ENCODE measurements at places on chromosomes 2 and 18. TPM values are rescaled to one million over a fixed set of nuclear protein-coding genes. Genes with fewer than 3 reads are reported as not detected.
A peak's percentile ranks its signal among the peaks of the same experiment; 100 is the strongest.

GRCh38 chr2:161798027-161798426 is 173.8 kb downstream of the SLC4A10 start:
- no peak for DNase-seq

The CDK15 gene
- 0.35 TPM for total RNA-seq

DNA sequence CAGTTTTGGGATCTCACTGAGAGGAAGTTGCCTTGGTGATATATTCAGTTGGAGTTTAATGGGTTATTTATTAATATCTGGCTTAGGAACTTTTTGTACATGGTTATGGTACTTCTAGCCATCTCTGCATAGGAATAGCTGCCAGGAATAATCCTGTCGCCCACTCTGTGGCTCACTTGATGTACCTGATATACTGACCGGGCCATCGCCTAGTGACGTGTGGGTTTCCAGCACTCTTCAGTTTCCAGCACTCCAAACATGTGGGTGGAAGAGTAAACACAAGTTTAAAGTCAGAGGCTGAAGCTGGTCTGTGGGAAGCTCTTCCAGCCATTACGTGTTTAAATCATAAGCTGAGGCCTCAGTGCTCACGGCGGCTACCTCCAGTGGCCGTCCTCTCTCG is 44.3 kb upstream of the AGAP1 start:
- DNase-seq, result no peak

GRCh38 chr18:79965119-79965902 is 868 bp downstream of the HSBP1L1 start:
- no peak for DNase-seq

- no peak for DNase-seq
These were observed 130.7 kb upstream of the KLF7 start for GRCh38 chr2:207296265-207296948.

The NEB gene
- total RNA-seq, result 0.87 TPM

DNA sequence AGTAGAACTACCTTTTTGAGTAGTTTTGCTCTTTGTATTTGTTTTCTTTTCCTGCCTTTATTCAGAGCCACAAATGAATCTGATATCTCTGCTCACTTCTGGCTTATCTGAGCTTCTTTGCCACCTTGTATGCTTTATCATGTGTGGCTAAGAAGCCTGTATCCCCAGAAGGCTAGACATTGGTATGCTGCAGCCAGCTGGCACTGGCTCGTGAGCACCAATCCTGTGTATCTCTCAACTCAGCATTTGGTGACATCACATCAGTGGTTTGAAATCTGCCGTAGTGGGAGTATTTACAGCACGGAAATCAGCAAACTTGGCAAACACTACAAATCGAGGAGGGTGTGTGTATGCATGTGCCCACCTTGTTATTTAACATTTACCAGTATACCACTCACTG is 183.7 kb upstream of the LHCGR start:
- DNase-seq, result no peak

GRCh38 chr2:636641-637405 is 40.4 kb downstream of the TMEM18 start:
- DNase-seq, result no peak

The SULT1C2 gene
- total RNA-seq, result 0.87 TPM

GRCh38 chr2:120508567-120509041 is 162.7 kb downstream of the INHBB start:
- peak; percentile 64 for DNase-seq

- DNase-seq, result no peak
These were observed 482.7 kb upstream of the SETBP1 start for GRCh38 chr18:44197832-44198611.

The PRKAG3 gene
- not detected for total RNA-seq

- no peak for DNase-seq
These were observed 4.9 kb upstream of the PNO1 start for GRCh38 chr2:68152681-68153347.

- no peak for DNase-seq
These were observed 66.8 kb upstream of the FOSL2 start for GRCh38 chr2:28325567-28326468.

The R3HDM1 gene
- 12.5 TPM for total RNA-seq

GRCh38 chr2:239893236-239893515 is 132.0 kb downstream of the NDUFA10 start:
- no peak for DNase-seq

The SATB2 gene
- total RNA-seq, result 1.1 TPM

The PDCD1 gene
- total RNA-seq, result 1.2 TPM

DNA sequence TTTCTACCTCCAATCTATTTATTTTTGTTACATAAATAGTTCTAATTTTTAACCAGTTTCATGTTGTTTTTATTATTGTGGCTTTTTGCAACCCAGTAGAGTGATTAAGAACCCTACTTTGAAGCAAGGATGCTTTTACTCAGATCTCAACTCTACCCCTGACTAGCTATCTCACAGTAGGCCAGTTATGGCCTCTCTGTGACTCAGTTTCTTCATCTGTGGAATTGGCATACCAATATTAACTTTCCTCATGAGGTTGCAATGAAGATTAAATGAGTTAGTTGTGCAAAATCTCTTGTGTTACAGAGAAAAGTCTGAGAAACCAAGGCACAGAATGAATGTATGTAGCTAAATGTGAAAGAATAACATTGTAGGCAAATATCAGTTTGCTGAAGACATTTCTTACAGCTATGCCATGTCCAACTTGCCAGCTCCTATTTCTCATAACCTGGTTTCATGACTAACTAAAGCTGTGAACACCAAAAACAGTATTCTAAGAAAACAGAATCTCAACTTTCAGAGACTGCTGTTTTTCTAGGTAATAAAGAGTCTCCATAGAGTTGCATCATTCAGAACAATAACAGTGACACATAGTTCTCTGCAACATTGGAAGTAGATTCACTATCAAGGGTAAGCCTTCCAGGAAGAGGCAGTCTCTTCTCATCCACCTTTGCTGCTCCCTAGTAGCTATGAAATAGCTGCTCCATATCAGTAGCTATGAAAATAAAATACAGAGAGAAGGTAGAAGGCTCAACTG is 33.2 kb upstream of the CYTIP start:
- DNase-seq, result no peak

- DNase-seq, result no peak
These were observed 3.2 kb downstream of the INO80C start for GRCh38 chr18:35494251-35495220.

- DNase-seq, result no peak
These were observed 396.5 kb upstream of the SALL3 start for GRCh38 chr18:78582898-78583738.

- DNase-seq, result no peak
These were observed 116.2 kb upstream of the STPG4 start for GRCh38 chr2:47271054-47272000.

The SIX2 gene
- total RNA-seq, result 0.65 TPM

The RAPGEF4 gene
- total RNA-seq, result 9.0 TPM

DNA sequence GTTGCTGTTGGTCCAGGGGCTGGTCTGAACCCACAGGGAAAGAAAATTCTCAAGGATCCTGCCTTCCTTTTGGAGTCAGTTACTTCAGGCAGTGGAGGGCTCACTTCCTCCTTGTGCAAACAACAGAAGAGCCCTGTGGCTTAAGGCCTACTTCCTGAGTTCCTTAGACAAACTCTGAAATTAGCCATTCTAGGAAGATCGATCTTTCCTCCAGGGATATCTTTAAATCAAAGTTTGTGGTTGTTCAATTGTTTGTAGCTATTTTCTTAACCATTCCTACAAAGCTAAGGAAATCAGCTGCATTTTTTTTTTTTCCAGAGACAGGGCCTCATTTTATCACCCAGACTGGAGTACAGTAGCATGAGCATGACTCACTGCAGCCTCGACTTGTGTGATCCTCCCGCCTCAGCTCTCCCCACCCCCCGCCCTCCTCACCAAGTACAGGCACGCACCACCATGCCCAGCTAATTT is 156.0 kb downstream of the TANC1 start:
- DNase-seq, result no peak

- peak; percentile 73 for DNase-seq
These were observed 253.8 kb downstream of the TGIF1 start for GRCh38 chr18:3703732-3704176.

- DNase-seq, result no peak
These were observed 434.4 kb downstream of the TNS1 start for GRCh38 chr2:217568289-217568971.

- no peak for DNase-seq
These were observed 325.4 kb downstream of the ZEB2 start for GRCh38 chr2:144194326-144195071.
